T follicular helper cell (primary cell): ENCODE measurements at places on chromosomes 2 and 18.

GRCh38 chr2:36710858-36711515 lies 14.5 kb downstream of the VIT start:
- no peak for DNase-seq

DNA sequence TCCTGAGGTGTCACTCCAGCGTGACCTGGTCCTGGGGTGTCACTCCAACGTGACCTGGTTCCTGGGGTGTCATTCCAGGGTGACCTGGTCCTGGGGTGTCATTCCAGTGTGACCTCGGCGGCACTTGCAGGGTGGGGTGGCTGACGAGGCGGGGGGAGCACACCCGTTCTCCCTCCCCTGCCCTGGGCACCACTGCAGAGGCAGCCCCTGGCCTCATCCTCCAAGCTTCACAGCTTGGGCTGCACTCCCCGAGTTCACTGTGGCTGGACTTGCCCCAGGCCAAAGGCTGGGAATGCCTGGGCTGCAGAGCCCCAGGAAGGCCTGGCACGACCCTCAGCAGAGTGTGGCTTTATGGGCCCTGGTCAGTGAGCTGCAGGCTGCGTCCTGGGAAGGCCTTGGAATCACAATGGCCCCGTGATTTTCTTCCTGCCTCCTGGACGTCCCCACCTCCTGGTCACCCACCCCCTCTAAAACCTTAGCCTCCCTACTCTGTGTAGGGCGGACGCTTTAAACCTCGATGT lies 88.3 kb downstream of the NFATC1 start:
- DNase-seq, result no peak

DNA sequence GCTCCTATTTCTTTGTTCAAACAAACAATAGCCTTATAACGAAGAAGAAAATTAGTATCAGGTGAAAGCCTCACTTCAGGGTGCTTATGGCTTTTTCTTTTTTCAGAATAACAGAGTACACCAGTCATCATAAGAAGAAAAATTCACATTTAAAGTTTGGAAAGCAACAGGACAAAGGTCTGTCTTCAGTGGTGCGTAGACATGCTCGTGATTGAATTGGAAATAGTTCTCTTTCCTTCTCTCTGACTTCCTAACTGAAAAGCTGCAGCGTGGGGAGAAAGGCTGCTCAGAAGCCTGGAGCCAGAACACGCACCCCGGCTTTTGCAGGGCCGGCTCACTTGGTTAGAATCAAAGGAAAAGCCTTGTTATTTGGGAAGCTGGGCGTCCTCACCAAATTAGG lies 127.6 kb upstream of the ZNF516 start:
- no peak for DNase-seq

DNA sequence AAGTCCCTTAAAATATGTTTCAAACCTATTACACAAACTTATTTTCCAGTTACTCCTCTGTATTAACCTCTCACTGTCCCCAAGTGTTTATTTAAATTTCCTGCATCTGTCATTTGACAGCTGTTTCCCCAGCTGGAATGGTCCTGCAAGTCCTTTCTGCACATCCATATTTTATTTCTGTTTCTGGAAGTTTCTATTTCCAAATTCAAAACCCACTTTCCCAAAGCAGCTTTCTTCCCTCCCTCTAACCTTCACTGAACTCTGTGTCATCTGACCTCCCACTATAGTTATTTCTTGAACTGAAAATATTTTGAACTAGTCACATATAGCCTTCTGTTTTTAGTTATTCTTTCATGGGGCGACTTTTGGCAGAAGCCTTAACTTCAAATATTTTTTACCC lies 459.4 kb upstream of the MC4R start:
- DNase-seq, result no peak

DNA sequence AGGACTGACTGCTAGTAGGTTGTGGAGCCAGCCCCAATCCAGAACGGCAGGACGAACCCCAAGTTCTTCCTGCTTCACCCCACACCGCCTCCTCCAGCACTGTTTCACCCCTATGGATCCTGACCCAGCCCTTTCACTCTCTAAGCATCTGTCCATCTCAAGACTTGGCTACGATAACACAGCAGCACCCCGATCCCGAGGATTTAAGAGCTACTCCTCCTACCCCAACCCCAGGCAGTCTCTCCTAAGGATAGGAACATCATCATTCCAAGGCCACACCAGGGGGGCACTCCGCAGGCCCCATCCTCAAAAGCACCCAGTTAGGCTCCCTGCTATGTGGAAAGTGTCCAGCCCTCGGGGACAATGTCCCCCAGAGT lies 645 bp downstream of the KCTD18 start:
- DNase-seq, result no peak

GRCh38 chr2:70686577-70687460 lies 81.2 kb downstream of the ADD2 start:
- DNase-seq, result no peak

GRCh38 chr2:238568455-238569440 lies 142.0 kb downstream of the ASB1 start:
- DNase-seq, result no peak

DNA sequence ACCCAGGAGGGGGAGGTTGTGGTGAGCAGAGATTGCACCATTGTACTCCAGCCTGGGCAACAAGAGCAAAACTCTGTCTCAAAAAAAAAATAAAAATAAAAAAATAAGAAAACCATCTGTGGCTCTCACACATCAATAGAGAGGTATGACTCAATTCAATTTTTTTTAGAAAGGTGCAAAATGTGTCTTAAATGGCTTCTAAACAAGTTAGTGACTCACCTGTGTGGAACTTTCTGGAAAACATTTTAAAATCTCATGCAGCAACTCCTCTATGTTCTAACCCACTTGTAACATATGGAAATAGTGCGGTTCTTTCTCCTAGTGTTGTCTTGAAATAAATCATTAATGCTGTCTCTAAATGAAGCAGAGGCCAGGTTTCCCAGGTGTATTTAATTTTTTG lies 10.7 kb upstream of the SULT1C4 start:
- no peak for DNase-seq

DNA sequence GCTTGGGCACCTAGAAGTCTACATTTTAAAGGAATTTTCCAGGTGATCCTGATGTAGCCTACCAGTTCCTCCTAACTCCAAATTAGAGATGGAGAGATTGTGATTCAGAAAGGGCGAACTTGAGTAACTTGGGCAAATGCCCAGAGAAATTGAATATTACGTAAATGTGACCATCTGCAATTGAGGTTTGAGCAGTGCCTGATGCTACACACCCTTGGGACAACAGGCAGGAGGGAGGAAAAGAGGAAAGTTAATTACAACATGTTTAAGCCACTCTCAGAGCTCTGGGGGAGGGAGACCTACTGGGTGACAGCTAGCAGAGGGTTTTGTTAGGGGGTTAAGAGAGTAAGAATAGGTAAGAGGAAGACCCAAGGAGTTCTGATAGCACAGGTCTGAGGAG lies 208.9 kb downstream of the LPIN1 start:
- no peak for DNase-seq

DNA sequence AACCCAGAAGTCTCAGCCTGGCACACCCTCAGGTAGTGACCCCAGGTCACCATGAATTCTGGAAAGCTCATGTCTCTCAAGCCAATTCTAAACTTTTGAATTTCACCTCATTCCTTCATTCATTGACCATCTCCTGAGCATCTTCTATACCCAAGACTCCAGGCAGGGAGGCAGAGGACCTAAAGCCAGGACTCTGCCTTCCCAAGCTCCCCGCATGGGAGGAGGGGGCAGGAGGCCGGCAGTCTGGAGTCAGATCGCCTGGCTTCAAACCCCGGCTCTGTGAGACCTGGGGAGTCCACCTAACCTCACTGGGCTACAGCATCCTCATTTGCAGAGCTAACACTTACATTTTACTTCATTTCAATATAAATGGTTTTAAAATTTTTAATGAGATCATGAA lies 59.0 kb downstream of the SMAD7 start:
- DNase-seq, result no peak

GRCh38 chr2:217934321-217935131 lies 68.3 kb downstream of the TNS1 start:
- DNase-seq, result no peak

DNA sequence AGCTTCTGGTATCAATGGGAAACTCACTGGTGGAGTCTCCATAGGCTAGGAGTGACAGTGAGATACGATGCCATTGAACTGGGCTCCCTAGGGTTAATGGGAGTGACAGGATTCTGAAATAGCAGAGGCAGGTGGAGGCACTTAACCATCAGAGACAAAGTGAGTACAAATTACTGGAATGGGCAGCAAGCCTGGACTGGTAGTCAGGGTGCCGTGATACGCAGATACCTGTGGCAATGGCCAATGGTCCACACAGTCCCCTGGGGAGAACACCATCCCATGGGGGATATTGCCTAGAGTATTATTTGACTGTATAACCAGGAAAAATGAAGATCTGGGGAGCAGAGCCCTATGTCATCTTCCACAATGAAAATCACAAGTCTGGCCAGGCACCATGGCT lies 17.3 kb downstream of the CHCHD5 start:
- DNase-seq, result no peak

GRCh38 chr2:152347076-152347475 lies 12.1 kb downstream of the FMNL2 start:
- DNase-seq, result no peak

- DNase-seq, result no peak
Measured at GRCh38 chr2:165924946-165925345, 28.6 kb downstream of the TTC21B start.

- no peak for DNase-seq
Measured at GRCh38 chr2:108884619-108885018, 98.0 kb downstream of the CCDC138 start.

DNA sequence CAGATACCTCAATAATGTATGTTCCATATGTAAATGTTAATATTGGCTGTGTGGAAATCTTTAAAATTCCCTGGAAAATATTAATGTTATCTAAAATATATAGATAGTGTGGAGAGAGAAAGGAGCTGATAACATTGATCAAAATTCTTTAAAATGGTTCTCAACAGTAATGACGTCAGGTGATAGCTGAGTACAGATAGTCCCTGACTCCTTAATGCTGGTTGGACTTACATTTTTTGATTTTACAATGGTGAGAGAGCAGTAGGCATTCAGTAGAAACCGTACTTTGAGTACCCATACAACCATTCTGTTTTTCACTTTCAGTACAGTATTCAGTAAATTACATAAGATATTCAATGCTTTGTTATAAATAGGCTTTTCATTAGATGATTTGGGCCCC lies 146.6 kb downstream of the GALNT3 start:
- DNase-seq, result no peak

- no peak for DNase-seq
Measured at GRCh38 chr2:74538881-74539339, 9.2 kb downstream of the HTRA2 start.

DNA sequence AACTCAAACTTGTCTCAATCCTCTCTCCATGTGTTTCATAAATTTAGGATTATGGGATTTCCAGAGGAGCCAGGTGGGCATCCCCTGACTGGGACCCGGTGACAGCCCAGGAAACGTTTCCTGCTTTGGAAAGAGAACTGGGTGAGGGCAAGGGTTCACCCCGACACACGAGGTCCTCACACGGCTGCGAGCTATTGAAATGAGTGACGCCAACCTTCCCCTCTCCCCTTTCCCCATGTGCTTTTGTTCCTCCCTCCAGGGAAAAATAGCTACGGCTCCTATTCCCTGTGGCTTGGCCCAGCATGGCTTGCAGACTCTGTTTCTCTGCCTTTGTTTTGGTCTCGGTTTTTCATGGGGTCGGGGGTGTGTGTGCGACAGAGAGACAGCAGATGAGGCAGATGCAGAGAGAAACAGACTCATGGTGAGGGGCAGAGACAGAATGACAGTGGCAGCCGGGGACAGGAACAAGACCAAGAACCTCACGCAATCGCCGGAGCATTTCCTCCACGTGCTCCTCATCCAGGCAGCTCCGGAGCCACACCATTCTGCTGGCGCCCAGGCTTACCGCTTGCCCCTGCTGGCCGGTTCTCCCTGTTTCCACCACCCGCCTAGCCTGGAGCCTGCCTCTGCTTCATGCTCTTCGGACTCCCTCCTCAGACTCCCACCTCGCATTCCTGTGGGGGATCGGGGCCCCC lies 238.5 kb downstream of the DYSF start:
- no peak for DNase-seq
